Suprapubic skin (tissue), 4 donors: ENCODE measurements at places on chromosomes 13 and 19. TPM values are rescaled to one million over a fixed set of nuclear protein-coding genes. Genes with fewer than 3 reads are reported as not detected.

The DAND5 gene
- not detected for total RNA-seq

DNA sequence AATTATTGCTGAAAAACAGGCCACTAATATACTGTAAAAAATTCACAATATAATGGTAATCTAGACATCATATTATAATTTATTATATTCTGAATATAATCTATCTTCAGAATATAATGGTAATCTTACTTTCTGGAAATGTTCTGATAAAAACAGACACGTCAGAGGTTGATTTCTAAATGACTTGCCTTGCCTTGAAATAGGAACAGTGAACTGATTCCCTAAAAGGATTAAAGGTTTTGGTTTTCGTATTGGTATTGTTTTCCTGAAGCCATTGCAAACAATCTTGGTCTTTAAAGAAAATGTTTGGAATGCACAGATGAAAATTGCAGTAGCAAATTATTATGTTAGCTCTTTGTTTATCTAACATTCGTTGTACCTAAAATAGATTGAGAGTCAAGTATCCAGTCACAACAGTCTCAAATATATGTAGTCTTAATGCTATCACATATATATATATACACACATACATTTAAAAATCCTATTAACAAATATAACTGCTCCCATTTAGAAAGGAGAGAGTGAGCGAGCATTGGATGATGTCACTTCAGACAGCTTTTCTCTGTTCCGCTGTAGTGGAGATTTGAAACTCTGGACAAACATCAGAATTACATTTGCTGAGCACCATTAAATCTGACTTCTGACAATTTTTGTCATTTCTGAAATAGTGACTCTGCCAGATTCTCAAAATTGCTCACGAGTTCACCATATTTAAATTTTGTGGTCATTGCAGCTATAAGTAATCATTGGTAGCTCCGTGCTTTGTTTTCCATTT lies 1.7 kb downstream of the ITM2B start:
- H3K4me3 ChIP-seq, result peak overlapping the region; percentile 99
- peaks cover 71% of the 10 kb centered on the region for H3K4me1 ChIP-seq
- no peaks in the 10 kb centered on the region for H3K27me3 ChIP-seq
- no peak for DNase-seq
- H3K36me3 ChIP-seq, result peaks cover 7% of the 10 kb centered on the region

DNA sequence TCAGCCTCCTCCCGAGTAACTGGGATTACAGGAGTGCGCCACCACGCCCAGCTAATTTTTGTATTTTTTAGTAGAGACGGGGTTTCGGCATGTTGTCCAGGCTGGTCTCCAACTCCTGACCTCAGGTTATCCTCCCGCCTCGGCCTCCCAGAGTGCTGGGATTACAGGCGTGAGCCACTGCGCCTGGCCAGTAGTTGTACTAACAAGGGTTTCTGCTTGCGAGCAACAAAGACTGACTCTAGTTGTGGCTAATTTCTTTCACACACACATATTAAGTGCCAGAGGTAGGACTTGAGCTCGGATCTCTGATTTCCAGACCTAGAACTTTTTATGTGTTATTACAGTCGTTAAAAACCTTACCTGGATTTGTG lies 635 bp upstream of the PCCA start:
- H3K27me3 ChIP-seq, result no peaks in the 10 kb centered on the region
- peaks cover 37% of the 10 kb centered on the region for H3K4me1 ChIP-seq
- no peaks in the 10 kb centered on the region for H3K36me3 ChIP-seq
- peak overlapping the region; percentile 97 for H3K4me3 ChIP-seq

The ZNF383 gene
- total RNA-seq, result 9.6 TPM

DNA sequence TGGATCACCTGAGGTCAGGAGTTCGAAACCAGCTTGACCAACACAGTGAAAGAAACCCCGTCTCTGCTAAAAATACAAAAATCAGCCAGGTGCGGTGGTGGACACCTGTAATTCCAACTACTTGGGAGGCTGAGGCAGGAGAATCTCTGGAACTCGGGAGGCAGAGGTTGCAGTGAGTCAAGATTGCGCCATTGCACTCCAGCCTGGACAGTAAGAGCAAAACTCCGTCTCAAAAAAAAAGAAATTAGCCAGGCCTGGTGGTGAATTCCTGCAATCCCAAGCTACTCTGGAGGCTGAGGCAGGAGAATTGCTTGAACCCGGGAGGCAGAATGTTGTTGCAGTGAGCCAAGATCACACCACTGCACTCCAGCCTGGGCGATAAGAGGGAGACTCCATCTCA lies 12.2 kb upstream of the FBXW9 start:
- H3K27ac ChIP-seq, result no peak overlapping the region
- H3K4me1 ChIP-seq, result no peaks in the 10 kb centered on the region
- H3K4me3 ChIP-seq, result no peak overlapping the region

The SHISA7 gene
- total RNA-seq, result not detected

The NOVA2 gene
- total RNA-seq, result 0.21 TPM

The DIRAS1 gene
- 0.68 TPM for total RNA-seq

- H3K4me3 ChIP-seq, result no peak overlapping the region
- peaks cover 51% of the 10 kb centered on the region for H3K4me1 ChIP-seq
- peaks cover 66% of the 10 kb centered on the region for H3K36me3 ChIP-seq
- H3K27ac ChIP-seq, result no peak overlapping the region
Measured at GRCh38 chr19:52198678-52199077, 8.8 kb downstream of the PPP2R1A start.

- H3K4me1 ChIP-seq, result peaks cover 47% of the 10 kb centered on the region
- no peak overlapping the region for H3K27ac ChIP-seq
- no peaks in the 10 kb centered on the region for H3K27me3 ChIP-seq
- H3K4me3 ChIP-seq, result no peak overlapping the region
- no peak for DNase-seq
Measured at GRCh38 chr19:7260161-7260560, 34.1 kb downstream of the INSR start.

- H3K36me3 ChIP-seq, result no peaks in the 10 kb centered on the region
- H3K27me3 ChIP-seq, result peaks cover 8% of the 10 kb centered on the region
- DNase-seq, result no peak
- H3K4me1 ChIP-seq, result peaks cover 10% of the 10 kb centered on the region
- H3K27ac ChIP-seq, result no peak overlapping the region
- no peak overlapping the region for H3K4me3 ChIP-seq
Measured at GRCh38 chr13:28455580-28456194, 39.2 kb downstream of the FLT1 start.

The NLRP12 gene
- total RNA-seq, result 0.18 TPM

DNA sequence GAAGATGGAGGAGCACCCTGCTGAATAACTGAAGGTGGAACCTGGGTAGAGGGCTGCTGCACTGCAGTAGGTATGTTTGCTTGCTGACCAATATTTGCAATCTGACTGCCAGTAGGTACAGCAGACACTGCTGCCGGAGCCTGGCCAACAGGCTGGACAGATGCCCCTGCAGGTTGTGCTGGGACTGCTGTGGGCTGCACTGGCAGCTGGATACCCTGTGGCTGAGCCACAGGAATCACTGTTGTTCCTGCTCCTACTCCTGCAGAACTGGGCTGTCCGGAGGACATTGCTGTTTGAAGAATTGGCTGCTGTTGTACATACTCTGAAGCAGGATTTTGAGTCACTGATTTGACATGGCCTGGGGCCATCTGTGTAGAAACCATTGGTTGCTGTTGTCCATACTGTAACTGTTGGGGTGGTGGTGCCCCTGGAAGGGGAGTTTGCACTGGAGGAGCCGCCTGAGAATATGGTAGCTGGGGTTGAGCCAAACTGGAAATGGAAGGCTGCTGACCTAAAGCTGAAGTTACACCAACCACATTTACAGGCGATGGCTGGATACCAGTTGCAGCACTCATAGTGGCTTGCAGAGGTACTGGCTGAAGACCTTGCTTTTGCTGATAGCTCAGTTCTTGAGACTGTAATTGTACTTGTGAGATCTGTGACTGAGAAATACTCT lies 2.2 kb downstream of the TSC22D1 start:
- no peak for DNase-seq
- H3K4me1 ChIP-seq, result peaks cover 32% of the 10 kb centered on the region
- H3K27ac ChIP-seq, result no peak overlapping the region
- H3K36me3 ChIP-seq, result no peaks in the 10 kb centered on the region
- peak overlapping the region; percentile 78 for H3K4me3 ChIP-seq

The C2CD4C gene
- total RNA-seq, result 0.49 TPM

- H3K36me3 ChIP-seq, result no peaks in the 10 kb centered on the region
- no peak overlapping the region for H3K4me3 ChIP-seq
- H3K27me3 ChIP-seq, result no peaks in the 10 kb centered on the region
- H3K27ac ChIP-seq, result no peak overlapping the region
- H3K4me1 ChIP-seq, result no peaks in the 10 kb centered on the region
Measured at GRCh38 chr13:57558051-57558467, 73.5 kb upstream of the PCDH17 start.

DNA sequence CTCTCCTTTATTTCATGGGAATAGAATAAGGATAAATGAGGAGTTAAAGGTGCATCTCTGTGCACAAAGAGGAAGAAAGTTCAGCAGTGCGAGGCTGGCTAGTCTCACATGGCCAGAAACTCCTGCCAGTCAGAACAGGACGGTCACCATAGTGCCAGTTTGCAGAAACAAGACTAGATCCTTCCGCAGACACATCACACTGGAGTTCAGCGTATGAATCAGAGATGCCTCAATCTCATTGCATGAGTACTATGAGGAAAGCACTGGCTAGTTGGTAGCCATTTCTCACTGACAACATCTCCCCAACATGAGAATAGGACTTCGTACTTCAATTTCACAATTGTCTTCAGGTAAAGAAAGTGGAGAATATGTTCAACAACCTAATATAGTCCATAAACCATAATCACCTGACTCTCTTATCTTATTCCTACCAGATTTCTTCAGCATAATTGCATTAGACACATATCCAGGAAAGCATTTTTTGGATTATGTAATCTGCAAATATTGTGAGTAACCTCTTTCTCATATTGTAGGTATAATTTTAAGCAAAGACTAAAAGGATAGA lies 34.9 kb downstream of the RXFP2 start:
- H3K27ac ChIP-seq, result no peak overlapping the region
- no peak for DNase-seq
- H3K36me3 ChIP-seq, result no peaks in the 10 kb centered on the region
- H3K4me1 ChIP-seq, result no peaks in the 10 kb centered on the region

- no peaks in the 10 kb centered on the region for H3K4me1 ChIP-seq
- H3K27me3 ChIP-seq, result peaks cover 12% of the 10 kb centered on the region
- DNase-seq, result no peak
- no peak overlapping the region for H3K27ac ChIP-seq
- no peaks in the 10 kb centered on the region for H3K36me3 ChIP-seq
- H3K4me3 ChIP-seq, result no peak overlapping the region
Measured at GRCh38 chr19:28424662-28425045, 788.3 kb downstream of the UQCRFS1 start.

The CD22 gene
- total RNA-seq, result not detected

DNA sequence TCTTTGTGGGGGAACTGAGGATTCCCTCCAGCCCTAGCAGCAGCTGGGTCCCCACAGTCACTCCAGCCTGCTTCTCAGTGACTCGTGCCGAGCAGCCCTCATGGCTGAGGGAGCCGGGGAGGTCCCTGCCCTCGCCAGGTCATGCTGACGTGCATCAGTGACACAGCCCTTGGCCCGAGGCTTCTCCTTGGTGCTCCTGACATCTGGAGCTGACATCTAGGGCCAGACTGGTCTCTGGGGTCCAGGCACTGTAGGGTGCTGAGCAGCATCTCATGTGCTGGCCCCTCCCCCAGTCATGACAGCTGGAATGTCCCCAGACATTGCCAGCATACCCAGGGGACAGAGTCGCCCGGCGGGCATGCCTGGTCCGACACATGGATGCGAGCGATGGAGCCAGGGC lies 14.4 kb downstream of the COMP start:
- no peak overlapping the region for H3K27ac ChIP-seq
- no peak overlapping the region for H3K4me3 ChIP-seq
- peaks cover 4% of the 10 kb centered on the region for H3K36me3 ChIP-seq
- no peaks in the 10 kb centered on the region for H3K27me3 ChIP-seq
- peaks cover 9% of the 10 kb centered on the region for H3K4me1 ChIP-seq
- DNase-seq, result no peak

The ADGRE3 gene
- total RNA-seq, result not detected

DNA sequence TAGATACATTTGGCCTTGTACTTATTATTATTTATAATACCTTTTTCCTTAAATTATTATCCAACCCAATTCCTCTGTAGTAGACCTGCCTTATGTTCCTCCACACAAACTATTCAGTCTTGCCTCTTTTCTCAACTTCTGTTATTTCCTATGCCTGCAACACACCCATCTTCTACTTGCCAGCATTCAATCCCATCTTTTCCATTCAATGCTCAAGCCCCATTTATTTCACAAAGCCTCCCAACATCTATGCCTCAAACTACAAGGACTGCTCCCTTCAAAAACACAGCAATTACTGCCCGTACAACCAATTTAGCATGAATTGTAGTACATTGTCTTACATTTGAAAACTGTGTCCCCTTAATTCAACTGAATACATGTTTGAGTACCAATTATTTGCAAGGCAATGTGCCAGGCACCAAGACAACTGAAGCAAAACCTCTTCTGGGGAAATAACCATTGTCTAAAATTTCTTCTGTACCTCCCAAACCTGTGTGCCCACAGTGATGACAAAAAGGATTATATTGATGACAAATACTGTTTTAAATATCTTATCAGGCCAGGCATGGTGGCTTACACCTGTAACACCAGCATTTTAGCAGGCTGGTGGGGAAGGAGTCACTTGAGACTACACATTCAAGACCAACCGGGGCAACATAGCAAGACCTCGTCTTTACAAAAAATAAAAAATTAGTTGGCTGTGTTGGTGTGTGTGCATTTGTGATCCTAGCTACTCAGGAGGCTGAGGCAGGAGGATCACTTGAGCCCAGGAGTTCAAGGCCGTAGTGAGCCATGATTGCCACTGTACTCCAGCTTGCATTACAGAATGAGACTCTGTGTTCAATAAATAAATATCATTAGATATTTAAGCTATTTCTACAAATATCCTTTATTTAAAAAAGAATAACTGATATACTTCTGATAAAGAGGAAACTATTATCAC lies 35.1 kb downstream of the ELF1 start:
- no peaks in the 10 kb centered on the region for H3K36me3 ChIP-seq
- H3K4me3 ChIP-seq, result peak overlapping the region; percentile 24
- H3K27ac ChIP-seq, result peak overlapping the region; percentile 75
